ENCODE measurements at places on chromosomes 7 and 10.

GRCh38 chr10:131663351-131663750 is 237.5 kb upstream of the PPP2R2D start:
- no peak for DNase-seq

DNA sequence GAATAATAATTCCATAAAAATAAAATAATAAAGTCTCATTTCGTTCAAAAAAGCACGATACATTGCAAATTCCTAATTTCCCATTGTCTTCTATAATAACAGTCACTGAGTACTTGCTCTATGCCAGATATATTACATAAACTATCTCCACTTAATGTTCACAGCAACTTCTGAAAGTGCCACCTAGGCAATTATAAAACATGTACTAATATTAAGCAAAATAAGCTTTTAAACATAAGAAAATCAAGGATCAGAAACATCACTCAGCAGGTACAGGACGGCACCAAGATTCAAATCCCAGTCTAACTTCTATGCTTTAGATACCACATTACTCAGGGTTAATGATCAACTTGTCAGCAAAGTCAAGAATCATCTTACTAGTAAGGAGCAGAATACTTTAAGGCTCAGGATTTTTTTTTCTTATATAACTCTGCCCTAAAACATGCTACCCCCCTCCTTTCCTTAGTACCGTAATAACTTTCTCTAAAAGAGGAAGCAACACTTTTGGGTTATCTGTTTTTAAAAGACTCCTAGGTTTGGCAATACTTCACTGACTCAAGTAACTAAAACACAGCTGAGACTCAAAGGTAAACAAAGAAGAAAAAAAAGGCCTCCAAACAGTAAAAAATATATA is 51.3 kb downstream of the USP6NL start:
- DNase-seq: no peak

DNA sequence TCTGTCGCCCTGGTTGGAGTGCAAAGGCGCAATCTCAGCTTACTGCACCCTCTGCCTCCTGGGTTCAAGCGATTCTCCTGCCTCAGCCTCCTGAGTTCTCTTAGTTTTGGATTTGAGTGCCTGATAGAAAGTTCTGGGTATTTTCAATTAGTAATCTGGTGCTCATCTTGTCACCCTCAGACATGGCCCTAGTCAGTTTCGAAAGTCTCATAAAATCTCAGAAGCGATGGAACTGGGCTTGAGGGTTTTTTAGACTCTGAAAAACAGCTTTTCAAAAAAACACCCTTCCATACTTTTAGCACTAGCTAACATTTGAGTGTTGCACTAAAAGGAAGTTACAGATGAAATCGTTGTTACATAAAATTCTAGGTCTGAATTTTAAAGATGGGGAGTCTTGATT is 9.4 kb upstream of the PIP4K2A start:
- no peak for DNase-seq

- no peak for DNase-seq
These were observed 374.3 kb downstream of the INHBA start for GRCh38 chr7:41328544-41328943.

- DNase-seq: no peak
These were observed 57.3 kb upstream of the TES start for GRCh38 chr7:116153050-116153449.

DNA sequence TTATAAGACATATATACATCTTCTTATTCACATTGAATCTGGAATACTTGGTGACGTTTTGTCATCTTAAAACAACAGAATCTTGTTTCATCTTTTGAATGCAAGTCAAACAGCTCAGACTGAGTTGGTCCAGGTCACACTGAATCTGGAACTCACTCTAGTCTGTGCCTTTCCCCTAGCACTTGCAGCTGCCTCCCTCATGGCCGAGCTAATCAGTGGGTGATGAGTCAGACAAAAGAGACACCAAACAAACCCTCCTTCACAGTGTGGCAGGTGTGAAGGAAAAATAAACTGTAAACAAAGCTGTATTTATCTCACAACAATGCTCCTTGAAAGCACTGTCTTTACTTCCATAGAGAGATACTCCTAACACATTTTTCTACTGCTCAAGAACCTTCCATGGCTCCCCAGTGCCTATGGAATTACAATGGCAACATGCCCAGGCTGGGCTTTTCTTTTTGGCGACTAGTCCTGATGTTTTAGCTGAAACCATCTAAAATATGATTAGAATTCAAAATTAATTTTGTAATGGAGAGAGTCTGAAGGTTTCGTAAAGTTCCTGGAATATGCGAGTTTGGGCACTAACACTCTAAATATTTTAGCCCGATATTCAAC is 140.0 kb downstream of the ZNF365 start:
- DNase-seq: no peak

DNA sequence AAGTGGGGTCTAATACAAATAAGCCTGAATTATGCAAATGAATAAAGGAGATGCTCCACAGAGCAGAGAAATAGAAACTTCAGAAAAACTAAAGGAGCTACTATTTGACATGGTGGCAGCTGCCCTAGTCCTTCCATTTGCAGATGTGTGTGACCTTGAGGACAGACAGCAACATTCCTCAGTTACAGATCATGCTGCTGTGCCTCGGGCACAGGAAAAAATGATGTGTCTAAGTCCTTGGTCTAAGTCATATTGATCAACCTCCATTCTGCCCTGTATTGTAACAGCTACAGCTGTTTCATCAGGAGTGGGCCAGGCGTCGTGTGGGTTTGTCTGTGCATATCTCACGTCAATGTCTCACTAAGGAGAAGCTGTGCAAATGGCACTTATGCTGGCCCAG is 710.4 kb downstream of the TNS3 start:
- DNase-seq: no peak

- no peak for DNase-seq
These were observed 23.5 kb downstream of the TRDMT1 start for GRCh38 chr10:17178006-17178405.

DNA sequence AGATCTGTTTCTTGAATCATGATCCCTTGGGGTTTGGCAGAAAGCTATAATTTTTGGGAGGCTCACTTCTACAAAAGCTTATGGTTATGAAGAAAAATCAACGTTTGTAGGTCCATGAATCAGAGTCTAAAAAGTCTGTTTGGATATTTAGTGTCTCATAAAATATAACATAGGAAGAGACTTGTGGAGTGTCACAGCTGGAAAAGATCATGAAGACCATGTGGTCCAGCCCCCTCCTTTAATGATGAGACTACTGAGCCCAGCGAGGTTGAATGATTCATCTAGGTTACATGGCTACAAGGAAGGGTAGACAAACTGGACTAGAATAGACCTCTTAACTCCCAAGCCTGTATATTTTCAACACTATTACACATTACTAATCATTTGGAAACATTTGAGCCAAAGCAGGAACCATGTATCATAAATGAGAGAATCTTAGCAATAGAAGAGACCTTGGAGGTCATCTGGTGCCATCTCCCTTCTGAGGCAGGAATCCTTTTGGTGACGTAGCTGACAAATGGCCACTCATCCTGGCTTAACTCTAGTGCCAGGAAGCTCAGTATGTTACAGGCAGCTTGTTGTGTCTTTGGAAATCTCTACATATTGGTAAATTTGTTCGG is 152.5 kb downstream of the CREB5 start:
- DNase-seq: no peak

DNA sequence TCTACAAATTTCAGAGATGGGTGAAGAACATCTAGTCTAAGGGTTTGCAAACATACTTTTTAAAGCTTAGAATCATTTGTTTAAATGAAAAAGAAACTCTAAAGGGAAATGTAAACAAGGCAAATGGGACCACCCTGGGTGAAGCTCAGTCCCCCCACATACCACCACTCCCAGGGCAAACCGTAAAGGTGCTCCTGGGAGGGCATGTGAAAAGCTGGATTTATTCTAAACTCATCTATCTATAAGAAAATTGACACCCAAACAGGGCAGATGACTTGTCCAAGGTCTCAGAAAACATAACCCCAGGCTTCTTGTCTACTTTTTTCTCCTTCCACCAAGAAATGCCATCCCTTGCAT is 223.3 kb upstream of the PRKCQ start:
- DNase-seq: no peak

DNA sequence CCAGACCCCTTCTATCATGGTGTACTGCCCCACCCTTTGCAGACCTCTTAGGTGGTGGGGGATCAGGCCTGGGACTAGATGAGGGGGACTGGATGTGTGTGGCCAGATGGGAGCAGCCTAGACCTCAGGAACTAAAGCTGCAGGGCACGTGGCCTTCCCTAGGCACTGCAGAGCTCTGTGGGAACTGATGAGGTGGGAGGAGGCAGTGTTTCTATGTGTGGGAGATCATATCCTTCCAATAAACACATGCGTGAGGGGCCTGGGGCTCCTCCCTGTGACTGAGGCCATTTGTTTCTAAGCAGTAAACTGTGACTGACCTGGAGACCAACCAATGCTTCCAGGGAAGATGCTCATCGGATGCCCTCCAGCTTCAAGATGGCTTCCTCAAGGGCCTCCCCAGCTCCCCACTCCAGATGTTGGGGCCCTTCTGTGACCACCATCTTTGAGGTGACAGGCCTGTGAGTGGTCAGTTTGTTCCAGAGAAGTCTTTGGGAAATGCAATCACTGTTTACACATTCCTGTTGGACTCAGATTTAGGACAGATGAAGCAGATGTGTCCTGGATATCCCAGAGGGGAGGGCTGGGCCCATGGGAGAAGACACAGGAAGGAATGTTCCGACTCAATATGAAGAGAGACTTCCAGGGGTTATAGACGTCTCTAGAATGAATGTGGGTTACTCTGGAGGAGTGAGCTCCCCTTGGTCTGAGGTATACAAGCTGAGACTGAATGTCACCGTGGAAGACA is 23.6 kb upstream of the ZCCHC24 start:
- DNase-seq: no peak

GRCh38 chr7:158161194-158161593 is 426.4 kb downstream of the PTPRN2 start:
- DNase-seq: no peak

DNA sequence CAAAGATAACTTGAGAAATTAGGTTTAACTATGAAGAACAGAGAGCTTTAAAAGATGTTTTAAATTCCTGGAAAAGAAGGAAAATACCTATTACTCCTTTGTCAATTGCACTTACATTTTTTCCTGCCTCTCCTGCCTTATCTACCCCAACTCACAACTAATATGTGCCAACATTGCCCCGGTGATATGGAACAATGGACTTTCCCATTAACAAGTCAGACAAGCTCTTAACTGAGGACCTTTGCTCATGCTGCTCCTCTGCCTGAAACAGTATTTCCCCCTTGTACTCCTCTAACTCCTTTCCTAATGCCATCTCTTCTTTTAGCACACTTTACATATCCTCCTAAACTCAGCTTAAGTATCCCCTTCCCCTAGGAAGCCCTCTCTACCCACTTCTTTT is 4.8 kb upstream of the ACTA2 start:
- DNase-seq: no peak

DNA sequence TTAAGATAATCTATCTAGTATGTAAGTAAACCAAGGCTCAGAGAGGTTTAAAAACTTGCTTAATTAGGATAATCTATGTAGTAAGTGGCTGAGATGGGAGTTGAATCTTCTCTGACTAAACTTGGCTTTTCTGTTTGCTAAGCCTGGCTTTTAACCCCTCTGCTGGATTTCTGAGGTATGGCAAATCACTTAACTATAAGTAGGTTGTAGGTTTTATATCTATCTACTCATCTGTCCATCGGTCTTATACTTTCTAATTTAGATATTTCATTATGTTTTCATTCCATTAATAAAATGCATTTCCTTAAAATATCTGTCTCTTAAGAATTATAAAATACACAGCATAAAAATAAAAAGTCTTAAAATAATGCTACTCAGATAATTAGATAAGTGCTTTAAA is 59.4 kb downstream of the ST7 start:
- DNase-seq: no peak

DNA sequence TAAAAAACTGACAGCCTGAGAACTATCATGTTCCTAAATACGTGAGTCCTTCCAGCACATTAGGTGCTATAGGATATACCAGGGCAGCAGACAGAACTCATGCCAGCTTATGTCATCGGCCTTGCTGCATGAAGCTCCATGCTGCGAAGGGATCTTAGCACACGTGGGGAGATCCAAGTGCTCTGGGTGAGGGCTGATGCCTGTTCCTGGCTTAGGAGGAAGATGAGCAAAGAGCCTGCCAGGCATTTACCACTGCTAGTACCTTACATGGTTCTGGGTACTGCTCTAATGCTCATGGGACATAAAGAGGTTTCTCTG is 43.2 kb downstream of the SVIL start:
- no peak for DNase-seq

DNA sequence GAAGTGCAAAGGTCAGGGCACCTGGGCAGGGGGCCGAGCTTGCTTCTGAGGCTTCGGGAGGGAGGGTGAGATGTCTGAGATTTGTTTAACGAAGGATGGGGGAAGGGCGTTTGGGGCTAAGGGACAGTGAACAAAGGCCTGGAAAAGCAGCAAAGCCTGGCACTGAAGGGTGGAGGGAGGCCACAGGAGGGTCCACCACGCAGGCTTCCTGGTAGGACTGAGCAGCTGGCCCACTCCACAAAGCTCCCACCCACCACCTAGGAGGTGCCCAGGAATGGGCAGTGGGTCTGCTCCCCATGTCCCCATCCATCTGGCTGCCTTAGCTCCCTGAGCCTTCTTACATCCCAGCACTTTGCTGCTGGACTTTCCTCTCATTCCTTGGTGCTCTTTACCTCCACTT is 39.4 kb upstream of the CXCL12 start:
- no peak for DNase-seq

DNA sequence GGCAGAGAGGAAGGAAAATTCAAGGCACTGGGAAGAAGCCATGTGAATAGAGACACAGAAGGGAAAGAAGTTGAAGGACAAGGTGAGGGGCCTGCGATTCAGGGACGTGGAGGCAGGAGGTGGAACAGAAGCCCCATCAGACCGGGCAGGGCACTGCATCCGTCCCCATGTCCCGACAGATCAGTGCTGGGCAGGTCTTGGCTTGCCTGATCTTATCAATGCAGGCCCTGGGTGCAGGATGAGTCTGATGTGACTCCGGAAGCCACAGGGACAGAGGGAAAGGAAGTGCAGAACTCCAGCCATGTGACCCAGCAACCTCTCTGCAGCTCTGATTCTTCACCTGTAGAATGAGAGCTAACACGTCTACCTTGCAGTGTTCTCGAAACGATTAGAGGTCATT is 136.2 kb upstream of the CTBP2 start:
- no peak for DNase-seq

Data from stimulated activated CD4-positive, alpha-beta T cell treated with anti-CD3 and anti-CD28 coated beads, Interleukin-2, amount 100 ng/mL, for 4 hours (primary cell).